Fibroblast of skin of back (primary cell): ENCODE measurements at places on chromosomes 2 and 18.

DNA sequence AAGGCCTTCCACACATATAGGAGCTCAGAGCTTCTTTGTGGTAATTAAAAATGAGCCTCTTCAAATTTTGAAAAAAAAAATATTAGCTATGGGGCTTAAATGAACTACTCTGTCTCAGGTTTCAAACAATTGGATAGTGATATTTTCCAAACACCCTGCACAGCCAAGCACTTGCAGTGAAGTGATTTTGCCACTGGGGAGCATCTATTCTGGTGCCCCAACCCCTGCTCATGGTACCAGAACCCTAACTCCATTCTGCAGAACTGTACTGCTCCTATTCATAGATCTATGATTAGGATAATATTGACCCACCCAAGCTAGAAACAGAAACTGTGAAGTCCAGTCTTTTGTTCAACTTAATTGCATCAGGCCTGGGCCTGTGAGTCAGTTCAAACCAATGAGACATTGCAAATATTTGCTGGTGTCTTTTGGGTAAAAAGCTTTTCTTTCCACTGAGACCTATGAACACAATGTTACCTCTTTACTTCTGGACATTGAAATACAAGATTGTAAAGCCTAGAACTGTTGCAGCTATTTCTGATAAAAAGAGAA is 324.0 kb downstream of the GALNT13 start:
- DNase-seq, result no peak

- peak; percentile 32 for DNase-seq
These were observed 61.8 kb downstream of the ATP8B1 start for GRCh38 chr18:57741273-57741672.

DNA sequence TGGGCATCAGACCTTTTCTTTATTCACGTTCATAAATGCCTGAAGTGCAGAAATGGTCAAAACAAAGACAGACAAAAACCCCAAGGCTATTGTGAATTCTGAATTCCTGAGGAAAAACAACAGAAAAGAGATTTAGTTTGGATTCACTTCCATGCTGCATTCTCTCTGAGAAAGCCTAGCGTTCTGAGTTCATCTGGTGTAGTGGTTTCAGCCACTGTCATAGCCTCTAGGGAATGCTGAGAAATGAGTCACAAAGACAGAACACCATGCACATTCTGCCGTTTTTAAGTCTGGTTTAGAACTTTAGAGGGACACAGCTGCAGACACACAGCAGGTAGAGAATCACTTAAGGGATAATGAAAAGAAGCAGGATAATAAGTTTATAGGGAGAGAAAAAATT is 93.8 kb downstream of the LRP1B start:
- DNase-seq, result peak; percentile 75

DNA sequence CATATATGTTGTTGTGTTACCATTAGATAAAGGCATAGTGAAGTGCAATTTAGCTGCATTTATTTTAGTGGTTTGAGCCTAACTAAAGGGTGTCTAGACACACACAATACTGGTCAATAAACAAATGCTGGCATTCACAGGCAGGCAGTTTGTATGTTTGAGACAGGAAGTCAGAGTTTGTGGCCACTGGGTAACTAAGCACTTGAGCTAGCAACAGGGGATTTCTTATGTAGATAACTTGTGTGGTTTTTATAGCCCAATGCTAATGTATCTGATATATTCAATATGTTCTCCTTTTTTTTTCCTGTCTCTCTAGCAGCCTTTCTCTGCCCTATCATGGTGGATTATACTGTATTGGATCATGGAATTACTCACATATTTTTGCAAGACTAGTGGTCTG is 38.1 kb downstream of the LRRTM4 start:
- no peak for DNase-seq

GRCh38 chr2:230920167-230920566 is 4.9 kb downstream of the GPR55 start:
- DNase-seq, result no peak

- peak; percentile 92 for DNase-seq
These were observed 144.3 kb downstream of the VAPA start for GRCh38 chr18:10057894-10058791.
